Hepatocyte (in vitro differentiated cells): ENCODE measurements at places on chromosomes 5 and 9. TPM values are rescaled to one million over a fixed set of nuclear protein-coding genes. Genes with fewer than 3 reads are reported as not detected.

Gene CWC27
- 15.8 and 21.6 TPM in 2 replicates for total RNA-seq

Gene IFNB1
- not detected in 2 replicates for total RNA-seq

Gene WDR38
- not detected in 2 replicates for total RNA-seq

Gene SLCO6A1
- 0.52 and 1.2 TPM in 2 replicates for total RNA-seq

Gene NIM1K
- not detected in 2 replicates for total RNA-seq

- peak; percentile 22 for DNase-seq
- H3K4me1 ChIP-seq = peaks cover 2% of the 10 kb centered on the region
- H3K4me3 ChIP-seq = no peak overlapping the region
- H3K27ac ChIP-seq = no peak overlapping the region
- no peaks in the 10 kb centered on the region for H3K36me3 ChIP-seq
- H3K27me3 ChIP-seq = peaks cover 9% of the 10 kb centered on the region
These were observed 3.8 kb upstream of the RASEF start for GRCh38 chr9:83066771-83067170.

- no peak overlapping the region for H3K27ac ChIP-seq
- H3K4me3 ChIP-seq = no peak overlapping the region
- peaks cover 30% of the 10 kb centered on the region for H3K27me3 ChIP-seq
- DNase-seq = no peak
- no peaks in the 10 kb centered on the region for H3K4me1 ChIP-seq
These were observed 32.7 kb downstream of the PSD2 start for GRCh38 chr5:139828207-139828895.

DNA sequence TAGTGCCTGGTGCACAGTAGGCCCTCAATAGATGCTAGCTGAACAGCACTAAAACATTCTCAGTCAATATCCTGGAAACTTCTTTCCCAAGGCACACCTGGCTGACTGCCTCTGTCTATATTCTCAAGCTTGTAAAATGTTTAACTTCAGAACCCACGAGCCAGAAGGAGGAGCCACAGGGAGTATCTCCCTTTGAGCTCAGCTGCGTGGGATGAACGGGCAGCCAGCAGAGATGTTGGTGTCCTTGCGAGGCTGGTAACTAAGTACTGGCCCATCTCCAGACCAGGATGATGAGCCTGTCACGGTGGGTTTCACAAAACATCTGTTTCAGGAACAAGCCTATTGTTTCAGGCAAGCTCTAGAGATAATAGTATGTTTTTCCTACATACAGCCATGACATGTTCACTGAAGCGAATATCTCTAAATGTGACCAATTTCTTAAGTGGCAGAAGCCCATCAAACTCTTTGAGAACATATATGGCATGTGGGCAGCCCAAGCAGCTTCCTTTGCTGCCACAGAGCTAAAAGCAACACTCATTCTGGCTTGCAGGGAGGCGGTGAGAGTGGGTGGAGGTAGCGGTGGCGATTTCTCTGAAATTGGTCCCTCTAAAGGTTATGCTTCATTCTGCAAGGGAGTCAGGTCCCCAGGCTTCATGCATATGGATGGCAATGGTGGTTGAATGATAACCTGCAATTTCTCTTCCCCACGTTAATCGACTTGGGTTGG, 206.2 kb downstream of the TTLL11 start:
- peaks cover 19% of the 10 kb centered on the region for H3K27me3 ChIP-seq
- no peaks in the 10 kb centered on the region for H3K36me3 ChIP-seq
- no peak overlapping the region for H3K27ac ChIP-seq
- H3K4me1 ChIP-seq = peaks cover 5% of the 10 kb centered on the region
- no peak overlapping the region for H3K4me3 ChIP-seq

DNA sequence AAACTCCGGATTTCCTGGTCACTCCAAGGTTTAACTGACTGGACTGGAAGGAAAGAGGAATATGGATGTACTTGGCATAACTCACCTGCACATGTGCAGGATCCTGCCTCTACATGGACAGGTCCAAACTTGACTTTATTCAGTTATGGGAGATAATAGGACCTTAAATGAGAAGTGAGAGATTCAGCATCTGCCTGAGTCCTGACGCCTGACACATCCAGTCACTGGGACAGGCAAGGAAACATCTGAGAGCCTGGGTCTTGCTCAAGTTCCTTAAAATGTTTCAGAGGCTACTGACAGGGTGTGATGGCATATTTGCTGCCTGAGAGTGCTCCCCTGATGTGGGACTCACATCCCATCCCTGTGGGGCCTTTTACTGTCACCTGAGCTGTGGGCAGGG, 34.9 kb downstream of the ZNF354A start:
- H3K36me3 ChIP-seq = no peaks in the 10 kb centered on the region
- no peak overlapping the region for H3K4me3 ChIP-seq
- H3K27me3 ChIP-seq = no peaks in the 10 kb centered on the region

- DNase-seq = no peak
- no peak overlapping the region for H3K27ac ChIP-seq
- H3K4me1 ChIP-seq = peaks cover 16% of the 10 kb centered on the region
These were observed 41.4 kb downstream of the DUSP1 start for GRCh38 chr5:172729588-172729987.

- DNase-seq = peak; percentile 10
- no peaks in the 10 kb centered on the region for H3K36me3 ChIP-seq
These were observed 20.3 kb upstream of the SERINC5 start for GRCh38 chr5:80276186-80276585.

- H3K27me3 ChIP-seq = no peaks in the 10 kb centered on the region
- H3K36me3 ChIP-seq = no peaks in the 10 kb centered on the region
- no peak overlapping the region for H3K4me3 ChIP-seq
These were observed 124.8 kb downstream of the HSD17B3 start for GRCh38 chr9:96177005-96177718.

DNA sequence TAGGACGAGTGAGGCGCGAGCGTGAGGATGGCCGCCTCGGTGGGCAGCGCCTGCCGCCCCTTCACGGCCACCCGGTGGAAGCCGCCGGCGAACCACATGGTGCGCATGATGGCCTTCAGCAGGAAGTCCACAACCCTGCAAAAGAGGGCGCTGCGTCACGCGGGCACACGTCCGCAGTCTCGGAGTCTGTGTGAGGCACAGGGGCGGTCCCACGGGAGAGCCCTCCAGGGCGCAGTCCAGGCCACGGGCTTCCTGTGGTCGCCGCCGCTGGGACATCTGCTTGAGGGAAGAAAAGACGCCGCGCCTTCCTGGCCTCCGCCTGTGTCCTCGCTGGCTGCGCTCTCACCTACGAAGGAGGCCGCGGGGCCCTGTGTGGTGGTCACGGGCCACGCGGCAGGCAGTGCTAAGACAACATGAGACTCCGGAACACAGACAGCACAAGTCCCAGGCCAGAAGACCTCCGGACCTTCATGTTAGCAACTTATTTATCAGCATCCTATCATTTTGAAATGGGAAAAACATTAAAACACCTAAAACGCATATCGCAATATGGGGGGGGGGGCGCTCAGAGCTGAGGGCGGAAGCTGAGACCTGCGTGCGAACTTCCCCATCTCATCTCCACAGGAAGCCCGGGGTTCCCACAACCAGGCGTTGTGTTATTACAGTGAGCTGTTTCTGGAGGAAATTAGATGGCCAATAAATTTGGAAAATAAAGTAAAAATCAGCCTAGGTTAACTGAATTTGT, 28.8 kb downstream of the LPCAT1 start:
- no peak for DNase-seq
- H3K27me3 ChIP-seq = no peaks in the 10 kb centered on the region
- no peak overlapping the region for H3K4me3 ChIP-seq
- H3K36me3 ChIP-seq = no peaks in the 10 kb centered on the region

GRCh38 chr9:116654059-116654355, 33.1 kb upstream of the TRIM32 start:
- no peaks in the 10 kb centered on the region for H3K36me3 ChIP-seq
- no peak overlapping the region for H3K4me3 ChIP-seq
- H3K27ac ChIP-seq = no peak overlapping the region

- no peak for DNase-seq
- no peaks in the 10 kb centered on the region for H3K27me3 ChIP-seq
- H3K4me1 ChIP-seq = peaks cover 11% of the 10 kb centered on the region
- no peaks in the 10 kb centered on the region for H3K36me3 ChIP-seq
These were observed 67.6 kb upstream of the TMC1 start for GRCh38 chr9:72453797-72454196.

GRCh38 chr5:139651853-139652787, 4.0 kb downstream of the CXXC5 start:
- H3K36me3 ChIP-seq = no peaks in the 10 kb centered on the region
- peaks cover 66% of the 10 kb centered on the region for H3K4me1 ChIP-seq
- H3K27ac ChIP-seq = peak overlapping the region; percentile 93
- peak; percentile 88 for DNase-seq
- no peak overlapping the region for H3K4me3 ChIP-seq

- no peak overlapping the region for H3K4me3 ChIP-seq
- H3K27me3 ChIP-seq = peaks cover 25% of the 10 kb centered on the region
- H3K4me1 ChIP-seq = no peaks in the 10 kb centered on the region
- H3K27ac ChIP-seq = no peak overlapping the region
- DNase-seq = no peak
These were observed 132.9 kb downstream of the BARX1 start for GRCh38 chr9:93822229-93822628.
